Naive thymus-derived CD8-positive, alpha-beta T cell (primary cell): ENCODE measurements at places on chromosomes 2 and 18. TPM values are rescaled to one million over a fixed set of nuclear protein-coding genes. Genes with fewer than 3 reads are reported as not detected.

DNA sequence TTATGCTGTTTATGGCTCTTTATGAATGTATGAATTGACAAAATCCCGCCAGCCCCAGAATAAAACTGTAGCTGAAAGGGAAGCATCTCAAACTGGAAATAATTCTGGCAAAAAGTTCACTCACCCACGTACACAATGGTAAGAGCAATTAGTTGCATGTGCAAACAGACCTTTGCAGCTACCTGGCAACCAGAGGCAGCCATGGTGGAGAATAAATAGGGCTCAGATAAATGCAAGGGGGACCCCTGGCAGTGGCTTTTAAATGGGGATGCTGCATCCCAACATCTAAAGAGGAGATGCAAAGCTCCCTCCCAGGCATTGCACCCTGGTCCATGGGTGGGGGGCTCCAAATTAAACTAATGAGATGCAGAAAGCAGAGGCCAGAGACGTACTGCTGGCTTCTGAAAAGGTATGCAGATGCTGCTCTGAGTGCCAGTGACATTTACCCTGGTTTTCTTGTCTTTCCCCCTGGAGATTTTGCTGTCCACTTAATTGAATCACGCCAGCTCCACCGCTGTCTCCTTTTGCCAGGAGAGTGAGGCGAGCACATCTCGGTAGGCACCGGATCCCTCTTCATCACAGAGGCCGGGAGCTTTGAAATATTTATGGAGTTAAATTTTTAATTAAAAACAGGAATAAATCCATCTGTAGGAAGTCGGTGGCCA lies 126.6 kb upstream of the NRP2 start:
- H3K4me1 ChIP-seq: no peaks in the 10 kb centered on the region
- no peaks in the 10 kb centered on the region for H3K36me3 ChIP-seq
- no peak for DNase-seq
- no peaks in the 10 kb centered on the region for H3K27me3 ChIP-seq

DNA sequence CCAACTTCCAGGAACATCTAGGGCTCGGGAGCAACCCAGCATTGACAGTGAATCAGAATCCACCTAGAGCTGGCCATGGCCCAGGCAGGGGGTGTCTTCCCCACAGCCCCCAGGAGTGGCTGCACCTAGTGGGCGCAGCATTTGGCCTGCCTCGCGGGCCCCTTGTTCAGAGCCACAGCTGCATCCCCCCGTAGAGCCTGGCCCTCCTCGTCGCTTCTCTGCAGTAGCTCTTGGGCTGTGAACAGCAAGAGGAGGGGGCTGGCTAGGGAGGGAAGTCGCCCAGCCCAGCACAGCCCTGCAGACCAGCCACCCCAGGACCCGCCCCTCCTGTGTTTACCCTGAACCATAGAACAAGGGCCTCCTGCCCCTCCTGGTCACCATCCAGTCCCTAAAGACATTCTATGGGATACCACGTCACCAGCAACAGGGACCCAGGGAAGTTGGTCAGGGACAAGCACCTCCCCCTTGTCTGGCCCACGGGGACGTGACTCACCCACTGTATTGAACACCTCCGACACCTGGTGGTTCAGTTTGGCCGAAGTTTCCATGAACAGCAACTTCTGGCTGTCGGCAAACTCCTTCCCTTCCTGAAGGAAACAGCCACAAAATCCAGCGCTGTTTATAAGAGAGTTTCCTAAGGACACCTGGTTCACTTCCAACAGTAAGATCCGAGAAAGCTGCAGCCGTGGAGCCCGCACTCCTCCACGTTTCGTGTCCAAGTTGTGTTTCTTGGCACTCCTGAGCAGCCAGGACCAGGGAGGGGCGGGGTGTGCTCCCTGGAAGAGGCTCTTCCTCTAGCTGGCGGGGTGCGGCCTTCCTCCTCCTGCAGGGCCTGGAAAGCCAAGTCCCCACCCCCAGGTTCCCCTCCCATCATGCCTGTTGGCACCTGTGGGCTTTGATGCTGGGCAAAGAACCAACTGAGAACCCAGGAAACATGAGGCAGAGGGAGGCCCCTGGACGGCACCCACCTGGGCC lies 8.8 kb downstream of the PRLH start:
- peaks cover 6% of the 10 kb centered on the region for H3K4me1 ChIP-seq
- DNase-seq: no peak
- H3K27me3 ChIP-seq: no peaks in the 10 kb centered on the region
- H3K4me3 ChIP-seq: no peak overlapping the region
- no peak overlapping the region for H3K27ac ChIP-seq

GRCh38 chr2:85604568-85605339 lies 2.3 kb upstream of the TMEM150A start:
- H3K4me3 ChIP-seq: peak overlapping the region; percentile 43
- H3K27me3 ChIP-seq: no peaks in the 10 kb centered on the region
- H3K27ac ChIP-seq: peak overlapping the region; percentile 47
- peaks cover 24% of the 10 kb centered on the region for H3K4me1 ChIP-seq

GRCh38 chr2:168640039-168640438 lies 162.4 kb upstream of the NOSTRIN start:
- H3K27ac ChIP-seq: no peak overlapping the region
- H3K36me3 ChIP-seq: peaks cover 3% of the 10 kb centered on the region
- H3K4me3 ChIP-seq: no peak overlapping the region

DNA sequence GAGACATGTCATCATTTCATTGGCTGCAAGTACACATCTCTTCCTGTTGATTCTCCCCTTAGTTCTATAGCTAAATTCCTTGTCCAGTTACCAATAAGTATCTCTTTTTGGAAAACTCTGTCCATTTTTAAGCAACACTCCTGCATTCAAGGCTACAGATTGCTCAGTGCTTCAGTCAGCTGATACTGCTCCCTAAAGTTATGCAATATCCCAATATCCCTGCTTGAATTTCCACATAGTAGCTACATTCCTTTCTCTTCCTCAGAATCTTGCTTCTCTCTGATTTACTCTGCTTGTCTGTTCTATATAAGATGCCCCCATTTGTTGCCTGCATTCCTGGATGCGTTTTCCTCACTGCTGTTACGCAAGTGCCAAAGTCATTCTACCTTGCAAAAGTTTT lies 109.8 kb downstream of the PARD3B start:
- H3K4me1 ChIP-seq: no peaks in the 10 kb centered on the region
- no peak overlapping the region for H3K4me3 ChIP-seq
- no peak overlapping the region for H3K27ac ChIP-seq

- DNase-seq: no peak
- H3K36me3 ChIP-seq: peaks cover 34% of the 10 kb centered on the region
- peaks cover 7% of the 10 kb centered on the region for H3K4me1 ChIP-seq
Measured at GRCh38 chr18:74518456-74519295, 15.6 kb upstream of the CNDP1 start.

The RGPD3 gene
- total RNA-seq: not detected
